Thymus (tissue), 14 donors: ENCODE measurements at places on chromosomes 7 and 10. TPM values are rescaled to one million over a fixed set of nuclear protein-coding genes. Genes with fewer than 3 reads are reported as not detected.

ZNF503 gene
- 0.38 TPM for total RNA-seq

PAPOLB gene
- total RNA-seq, result under 0.01 TPM

OPN1SW gene
- total RNA-seq, result not detected

C10orf67 gene
- total RNA-seq, result 0.05 TPM

APBB1IP gene
- 46.2 TPM for total RNA-seq

TMEM213 gene
- 0.05 TPM for total RNA-seq

DNA sequence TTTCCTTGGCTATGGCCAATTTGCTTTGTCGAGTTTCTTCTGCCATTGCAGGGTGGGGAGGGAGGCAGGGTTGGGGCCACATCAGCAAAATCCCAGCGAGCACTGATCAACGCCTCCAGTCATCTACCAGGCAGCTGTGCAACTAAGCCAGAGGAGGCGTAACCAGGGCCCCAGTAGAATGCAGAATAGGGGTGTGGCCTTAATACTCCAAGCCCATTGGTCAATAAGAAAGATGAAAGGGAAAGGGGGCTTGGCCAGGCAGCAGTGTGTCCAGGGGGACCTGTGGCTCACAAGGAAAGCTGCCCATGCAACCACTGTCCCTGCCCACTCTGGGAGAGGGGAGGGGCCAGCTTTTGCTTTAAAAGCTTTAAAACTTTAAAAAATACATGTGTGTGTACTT is 21.5 kb upstream of the GGCT start:
- H3K36me3 ChIP-seq, result no peaks in the 10 kb centered on the region
- H3K27ac ChIP-seq, result no peak overlapping the region
- no peaks in the 10 kb centered on the region for H3K4me1 ChIP-seq
- DNase-seq, result no peak

DNA sequence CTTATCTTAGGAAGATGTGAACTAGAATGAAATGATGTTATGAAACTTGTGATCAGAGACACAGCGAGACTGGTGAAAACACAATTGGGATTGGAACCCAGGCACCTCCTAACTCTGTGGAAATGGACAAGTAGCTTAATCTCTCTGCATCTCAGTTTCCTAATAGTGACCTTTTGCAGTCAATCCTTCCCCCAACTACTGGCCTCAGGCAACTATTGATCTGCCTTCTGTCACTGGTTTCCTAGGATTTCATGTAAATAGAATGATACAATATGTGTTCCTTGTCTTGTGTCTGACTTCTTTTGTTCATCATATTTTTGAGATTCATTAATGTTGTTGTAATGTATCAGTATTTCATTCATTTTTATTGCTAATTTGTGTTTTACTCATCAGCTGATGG is 341.7 kb downstream of the REEP3 start:
- no peak overlapping the region for H3K4me3 ChIP-seq
- no peaks in the 10 kb centered on the region for H3K27me3 ChIP-seq
- no peaks in the 10 kb centered on the region for H3K36me3 ChIP-seq

DNA sequence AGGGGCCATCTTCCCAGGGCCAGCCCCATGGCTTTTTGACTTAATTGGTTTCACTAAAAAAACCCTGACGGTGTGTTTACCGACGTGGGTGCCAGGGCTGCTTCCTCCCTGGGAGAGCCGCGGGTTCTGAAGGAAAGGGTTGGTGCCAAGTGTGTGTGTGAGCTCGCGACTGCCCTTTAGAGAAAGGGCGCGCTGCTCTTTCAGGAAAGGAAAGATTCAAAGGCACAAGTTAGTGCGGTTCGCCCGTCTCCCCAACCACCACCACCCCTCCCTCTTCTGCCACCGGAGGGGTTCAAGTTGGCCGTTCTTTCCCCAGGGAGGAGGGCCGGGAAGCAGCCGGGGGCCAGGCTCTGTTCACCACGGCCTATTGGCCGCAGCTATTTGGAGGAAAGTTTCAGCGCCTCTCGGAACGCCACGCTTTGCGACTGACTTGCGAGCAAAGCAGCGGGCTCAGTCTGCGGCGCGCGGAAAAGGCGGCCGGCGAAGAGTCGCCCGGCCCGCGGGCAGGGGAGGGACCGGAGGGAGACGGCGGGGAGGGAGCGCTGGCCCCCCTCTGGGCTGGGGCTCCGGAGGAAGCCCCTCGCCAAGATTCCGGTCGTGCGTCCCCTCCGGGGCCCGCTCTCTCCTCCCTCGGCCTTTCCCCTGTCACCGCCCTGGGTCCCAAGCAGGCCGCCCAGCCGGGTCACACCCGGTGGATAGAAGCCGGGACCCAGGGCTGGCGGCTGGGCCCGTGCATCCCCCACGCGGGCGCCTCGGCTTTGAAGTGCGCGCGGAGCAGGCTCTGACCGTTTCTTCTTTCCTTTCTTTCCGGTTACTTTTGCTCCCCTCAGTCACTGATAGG is 165.9 kb upstream of the PPP1R3A start:
- H3K4me1 ChIP-seq, result peaks cover 34% of the 10 kb centered on the region
- peak overlapping the region; percentile 16 for H3K4me3 ChIP-seq
- no peak overlapping the region for H3K27ac ChIP-seq
- H3K36me3 ChIP-seq, result no peaks in the 10 kb centered on the region
- DNase-seq, result no peak

- no peaks in the 10 kb centered on the region for H3K4me1 ChIP-seq
- no peaks in the 10 kb centered on the region for H3K36me3 ChIP-seq
- H3K27ac ChIP-seq, result no peak overlapping the region
- no peak for DNase-seq
- H3K27me3 ChIP-seq, result no peaks in the 10 kb centered on the region
These were observed 39.0 kb upstream of the AOAH start for GRCh38 chr7:36763132-36763816.

DNA sequence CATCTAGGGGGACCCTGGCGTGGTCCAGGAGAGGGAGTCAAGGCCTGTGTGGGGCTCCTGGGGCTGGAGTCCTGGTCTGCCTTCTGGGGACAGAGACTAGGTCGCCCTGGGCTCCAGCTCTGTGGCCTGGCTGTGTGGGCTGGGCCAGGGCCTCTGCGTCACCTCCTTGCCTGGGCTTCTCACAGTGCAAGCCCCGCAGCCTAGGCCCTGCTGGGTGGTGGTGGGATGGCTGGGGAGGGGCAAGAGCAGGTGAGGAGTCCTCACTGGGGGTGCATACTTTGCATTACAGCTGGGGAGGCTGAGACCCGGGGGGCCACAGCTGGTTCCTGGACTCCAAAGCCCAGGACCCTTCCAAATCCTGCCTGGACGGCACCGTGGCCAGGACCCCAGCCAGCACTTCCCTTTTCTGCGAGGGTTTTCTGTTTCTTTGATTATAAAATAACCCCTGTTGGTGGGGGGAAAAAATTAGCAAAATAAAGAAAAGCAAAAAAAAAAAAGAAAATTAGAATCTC is 23.5 kb downstream of the PWWP2B start:
- DNase-seq, result no peak
- no peak overlapping the region for H3K27ac ChIP-seq
- H3K27me3 ChIP-seq, result peaks cover 12% of the 10 kb centered on the region
- no peak overlapping the region for H3K4me3 ChIP-seq
- H3K36me3 ChIP-seq, result no peaks in the 10 kb centered on the region

DNA sequence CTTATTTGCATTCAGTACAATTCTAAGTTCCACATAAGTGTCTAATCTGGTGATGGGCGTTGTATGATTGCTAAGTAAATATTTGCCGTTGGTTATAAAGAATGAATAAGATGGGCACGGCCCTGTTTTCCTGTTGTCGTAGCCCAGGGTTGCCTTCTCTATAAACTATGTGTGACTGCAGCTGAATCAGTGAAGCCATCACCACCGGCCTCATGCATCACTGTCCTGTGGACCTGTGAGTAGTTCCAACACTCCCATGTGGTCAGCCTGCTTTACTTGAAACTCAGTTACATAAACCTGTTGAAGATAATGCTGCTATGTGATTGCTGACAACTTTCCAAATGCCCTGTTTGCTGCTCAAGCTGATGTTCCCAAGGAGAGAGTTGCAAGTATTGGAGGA is 21.6 kb upstream of the KLF6 start:
- DNase-seq, result no peak
- no peak overlapping the region for H3K4me3 ChIP-seq
- H3K36me3 ChIP-seq, result no peaks in the 10 kb centered on the region
- H3K27ac ChIP-seq, result peak overlapping the region; percentile 86

DNA sequence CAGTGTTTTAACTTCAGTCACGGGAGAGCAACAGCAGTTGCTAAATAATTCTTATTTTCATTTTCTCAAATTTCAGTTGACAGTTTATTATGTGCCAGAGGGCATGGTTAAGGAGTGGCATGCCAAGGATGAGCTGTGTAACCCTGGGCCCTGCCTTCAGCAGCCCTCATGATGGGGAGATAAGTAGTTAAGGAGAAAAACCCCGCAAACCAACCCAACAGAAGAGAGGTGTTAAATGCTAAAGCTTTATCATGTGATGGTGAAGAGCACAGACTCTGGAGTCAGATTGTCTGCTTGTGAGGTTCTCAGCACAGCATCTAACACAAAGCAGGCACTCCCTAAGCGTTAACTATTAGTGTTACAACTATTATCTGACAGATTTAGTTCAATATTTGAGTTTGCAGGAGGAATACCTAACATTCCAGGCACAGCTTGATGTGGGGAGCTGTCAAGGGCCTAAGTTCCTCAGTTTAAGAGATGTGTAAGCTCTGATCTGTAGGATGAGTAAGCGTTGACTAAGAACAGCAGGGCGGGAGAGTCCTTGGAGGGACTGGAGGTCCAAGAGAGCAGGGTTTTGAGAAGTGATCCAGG is 29.6 kb downstream of the STAM start:
- peaks cover 3% of the 10 kb centered on the region for H3K4me1 ChIP-seq
- H3K36me3 ChIP-seq, result no peaks in the 10 kb centered on the region

DNA sequence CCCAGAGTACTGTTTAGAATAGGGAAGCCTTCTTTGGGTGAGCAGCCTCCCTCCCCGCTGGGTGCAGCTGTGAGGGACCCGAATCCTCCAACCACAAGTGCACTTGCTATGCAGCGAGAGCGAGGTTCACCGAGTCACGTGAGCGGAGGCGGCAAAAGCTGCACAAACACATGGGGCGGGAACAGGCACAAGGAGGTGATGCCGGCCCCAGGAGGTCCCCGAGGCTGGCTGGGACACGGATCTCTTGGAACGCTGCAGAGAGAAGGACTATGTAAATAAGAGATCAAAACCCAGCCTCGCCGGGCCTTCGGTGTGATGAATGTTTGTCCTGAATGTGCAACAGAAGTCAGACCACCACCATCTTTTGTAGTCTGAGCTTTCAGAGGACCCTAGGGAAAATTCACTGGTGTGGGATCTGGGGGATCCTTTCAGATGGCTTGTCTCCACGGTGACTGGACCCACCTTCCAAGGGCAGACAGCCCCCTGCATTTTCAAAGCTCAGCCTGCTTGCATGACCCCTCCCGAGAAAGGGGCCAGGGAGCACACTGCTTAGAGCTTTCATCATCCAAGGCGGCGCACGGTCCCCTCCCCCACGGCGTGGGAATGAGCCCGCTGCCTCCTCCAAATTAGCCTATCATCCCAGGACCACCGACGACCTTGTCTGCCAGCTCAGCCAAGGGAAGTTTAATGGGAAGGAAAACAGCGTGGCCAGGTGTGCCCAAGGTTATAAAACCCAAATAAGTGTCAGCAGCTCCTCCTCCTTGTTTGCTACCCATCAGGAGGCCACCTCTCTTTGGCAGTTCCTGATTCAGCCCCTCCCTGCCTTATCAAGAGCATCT is 327.7 kb downstream of the CXCL12 start:
- no peaks in the 10 kb centered on the region for H3K4me1 ChIP-seq
- no peak overlapping the region for H3K4me3 ChIP-seq
- no peaks in the 10 kb centered on the region for H3K36me3 ChIP-seq
- no peak for DNase-seq

DNA sequence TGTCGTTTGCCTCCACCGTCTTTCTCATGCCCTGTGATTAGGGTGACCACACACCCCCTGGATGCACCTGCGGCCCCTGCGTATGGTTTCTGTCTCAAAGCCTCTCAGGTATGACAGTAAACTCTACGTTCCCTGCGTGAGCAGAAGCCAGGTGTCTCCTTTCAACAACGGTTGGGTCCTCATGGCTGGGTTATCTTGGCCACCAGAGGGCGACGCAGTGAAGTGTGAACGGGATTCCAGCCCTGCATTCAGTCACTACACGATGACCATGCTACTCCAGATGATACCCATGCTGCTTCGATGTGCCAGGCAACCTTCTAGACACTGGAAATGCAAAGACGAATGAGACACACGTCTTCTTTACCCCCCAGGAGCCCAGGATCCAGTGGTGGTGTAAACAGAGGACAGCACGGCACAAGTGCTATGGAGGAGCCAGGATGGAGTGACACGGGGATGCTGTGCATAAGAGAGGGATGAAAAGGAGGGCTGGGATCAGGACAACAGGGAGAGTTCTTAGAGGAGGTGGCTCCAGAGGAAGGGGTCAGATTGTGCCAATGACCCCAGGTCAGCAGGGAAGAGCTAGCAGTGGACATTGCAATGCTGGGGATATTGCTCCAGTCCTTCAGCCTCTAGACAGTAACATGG is 228.1 kb upstream of the PFKP start:
- H3K27ac ChIP-seq, result no peak overlapping the region
- H3K4me3 ChIP-seq, result no peak overlapping the region
- H3K36me3 ChIP-seq, result no peaks in the 10 kb centered on the region
- H3K27me3 ChIP-seq, result no peaks in the 10 kb centered on the region
- DNase-seq, result peak; percentile 51

DNA sequence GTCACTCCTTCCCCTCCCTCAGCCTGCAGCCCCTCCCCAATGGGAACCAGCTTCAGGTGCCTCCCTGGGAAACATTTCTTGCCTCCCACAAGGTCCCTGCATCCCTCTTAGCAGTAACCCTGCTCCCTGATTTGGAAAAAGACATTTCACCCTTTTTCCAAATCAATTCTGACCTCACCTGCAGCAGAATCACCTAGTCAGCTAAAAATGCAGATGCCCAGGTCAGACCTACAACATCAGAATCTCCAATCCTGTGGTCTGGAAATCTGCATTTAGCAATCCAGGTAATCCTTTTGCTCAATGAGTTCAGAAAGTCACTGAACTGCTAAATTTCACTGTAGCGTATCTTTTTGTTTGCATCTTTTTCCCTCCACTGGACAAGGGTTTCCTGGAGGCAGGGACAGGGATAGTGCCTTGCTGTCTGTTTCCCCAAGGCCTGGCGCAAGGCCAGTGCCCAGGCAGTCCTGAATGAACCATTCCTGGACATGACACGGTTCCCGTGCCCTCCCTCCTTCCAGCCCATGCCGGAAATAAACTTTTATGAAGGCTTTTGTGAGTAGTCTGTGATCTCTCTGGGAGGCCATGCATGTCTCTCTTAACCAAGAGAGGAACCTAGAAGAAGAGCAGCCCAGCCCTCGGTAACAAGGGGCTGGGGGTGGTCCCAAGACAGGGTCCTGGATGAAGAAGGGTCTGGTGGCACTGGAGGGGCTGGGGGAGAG is 44.0 kb downstream of the COL13A1 start:
- H3K36me3 ChIP-seq, result no peaks in the 10 kb centered on the region
- H3K27ac ChIP-seq, result peak overlapping the region; percentile 10

- no peak overlapping the region for H3K4me3 ChIP-seq
- no peak overlapping the region for H3K27ac ChIP-seq
- no peaks in the 10 kb centered on the region for H3K36me3 ChIP-seq
These were observed 15.4 kb upstream of the HIBADH start for GRCh38 chr7:27677912-27678612.
